Stimulated activated CD8-positive, alpha-beta memory T cell treated with anti-CD3 and anti-CD28 coated beads, Interleukin-7, amount 100 ng/mL, for 1 hour (primary cell): ENCODE measurements at places on chromosomes 4 and X.

DNA sequence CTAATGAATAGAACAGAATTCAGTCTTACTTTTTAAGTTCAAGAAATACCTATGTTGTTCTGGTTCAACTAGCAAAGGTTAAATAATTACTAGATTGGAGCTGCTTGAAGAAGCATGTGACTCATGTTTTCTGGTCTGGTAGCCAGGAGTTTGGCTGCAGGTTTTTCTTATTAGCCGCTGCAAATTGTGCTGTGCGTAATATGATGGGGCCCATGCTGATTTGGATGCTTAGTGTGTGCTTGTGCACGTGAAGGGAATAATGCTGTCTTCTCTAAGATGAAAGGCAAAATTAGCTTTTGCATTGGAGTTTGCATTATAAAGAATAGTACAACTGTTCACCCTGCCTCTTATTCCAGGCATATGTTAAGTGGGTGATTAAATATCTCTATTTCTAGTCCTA is 219.6 kb downstream of the SNCA start:
- no peak for DNase-seq

DNA sequence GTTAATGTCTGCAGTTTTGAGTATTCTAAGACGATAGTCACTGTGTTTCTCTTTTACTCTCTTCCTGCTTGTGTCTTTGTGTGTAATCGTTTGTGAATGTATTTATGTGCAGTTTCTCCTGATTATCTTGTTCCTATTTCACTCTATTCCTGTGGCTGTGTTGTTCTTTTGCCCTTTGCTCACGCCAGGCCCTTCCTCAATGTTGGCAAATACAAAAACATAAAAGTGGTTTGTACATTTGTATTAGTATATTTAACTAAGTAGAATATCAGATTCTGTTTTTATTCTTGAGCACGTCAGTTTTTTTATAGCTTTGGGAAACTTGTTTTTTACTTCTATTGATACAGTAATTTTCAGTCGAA is 107.6 kb upstream of the BMPR1B start:
- no peak for DNase-seq

DNA sequence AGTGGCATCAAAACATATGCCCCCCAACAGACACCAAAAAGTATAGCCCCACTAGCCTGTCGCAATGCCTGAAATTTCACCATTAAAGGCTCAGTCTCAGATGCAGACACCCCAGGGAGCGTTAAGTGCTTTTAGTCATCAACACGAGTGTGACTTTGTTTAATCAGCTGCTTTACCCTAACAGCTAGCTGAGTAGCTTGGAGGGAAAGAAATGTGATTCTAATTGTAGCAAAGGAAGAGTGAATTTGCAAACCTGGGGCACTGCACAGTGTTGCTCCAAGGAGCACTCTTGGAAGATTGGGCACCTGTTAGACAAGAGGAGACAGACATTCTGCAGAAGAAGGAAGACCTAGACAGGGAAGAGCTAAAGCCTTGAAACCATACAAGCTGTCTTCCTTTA is 145.1 kb downstream of the BEND2 start:
- no peak for DNase-seq

GRCh38 chrX:116281106-116281505 is 110.6 kb downstream of the AGTR2 start:
- no peak for DNase-seq

GRCh38 chrX:46308110-46308509 is 237.1 kb downstream of the ZNF674 start:
- no peak for DNase-seq

GRCh38 chr4:15469402-15470127 is at the start of gene CC2D2A:
Gene CC2D2A (plus strand): TSS chr4:15469882. CDS start chr4:15475933, 6,051 bp downstream.
- DNase-seq: no peak

GRCh38 chr4:13240066-13240465 is 244.1 kb downstream of the RAB28 start:
- DNase-seq: no peak

DNA sequence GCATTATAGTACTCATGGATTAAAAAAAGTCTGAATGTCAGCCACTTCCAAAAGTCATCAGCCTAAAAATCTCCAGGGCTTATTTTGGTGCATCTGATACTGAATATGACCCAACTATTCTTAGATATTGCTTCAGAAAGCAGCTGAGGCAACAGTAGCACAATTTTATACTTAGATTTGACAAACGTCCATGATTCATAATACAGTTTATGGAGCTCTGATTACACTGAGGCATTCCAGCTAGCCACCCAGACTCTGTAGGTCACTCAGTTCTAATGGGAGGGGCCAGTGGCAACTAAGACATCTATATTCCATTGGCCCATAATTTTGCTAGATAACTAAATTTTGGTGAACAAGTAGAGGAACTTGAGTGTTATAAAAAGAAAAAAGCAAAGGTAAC is 10.3 kb downstream of the SPATA4 start:
- DNase-seq: no peak

DNA sequence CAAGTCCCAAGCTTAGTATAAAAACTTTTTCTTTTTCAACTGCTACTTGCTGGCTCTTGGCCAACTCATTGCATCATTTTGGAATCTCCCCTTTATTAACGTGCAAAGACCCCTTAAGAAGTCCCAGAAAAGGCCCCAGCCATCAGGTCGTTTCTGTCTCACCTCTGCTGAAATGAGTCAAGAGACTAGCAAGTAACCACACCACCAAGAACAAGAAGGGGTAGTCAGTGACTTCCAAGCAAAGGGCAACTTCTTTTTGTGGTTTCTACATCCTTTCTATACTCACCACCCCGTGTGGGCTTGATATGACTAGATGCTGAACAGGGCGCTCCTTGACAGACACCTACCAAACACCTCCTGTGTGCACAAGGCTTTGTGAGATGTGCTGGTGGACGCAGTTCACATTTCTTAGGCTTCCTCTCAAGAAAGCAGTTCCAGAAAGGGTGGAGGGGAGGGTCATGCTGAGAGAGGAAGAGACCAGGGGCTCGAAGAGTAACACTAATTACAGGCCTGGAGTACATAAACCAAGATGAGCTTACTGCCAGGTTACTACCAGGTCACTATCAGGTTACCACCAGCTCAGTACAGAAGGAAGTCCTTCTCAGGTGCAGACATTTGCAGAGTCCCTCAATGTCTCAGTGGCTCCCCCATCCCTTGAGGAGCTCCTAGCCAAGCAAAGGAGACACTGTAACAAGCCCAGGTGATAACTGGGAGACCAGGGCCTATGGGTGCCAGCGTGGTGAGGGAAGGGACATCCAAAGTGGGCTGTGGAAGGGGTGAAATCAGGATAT is 19.3 kb downstream of the JAKMIP1 start:
- no peak for DNase-seq

DNA sequence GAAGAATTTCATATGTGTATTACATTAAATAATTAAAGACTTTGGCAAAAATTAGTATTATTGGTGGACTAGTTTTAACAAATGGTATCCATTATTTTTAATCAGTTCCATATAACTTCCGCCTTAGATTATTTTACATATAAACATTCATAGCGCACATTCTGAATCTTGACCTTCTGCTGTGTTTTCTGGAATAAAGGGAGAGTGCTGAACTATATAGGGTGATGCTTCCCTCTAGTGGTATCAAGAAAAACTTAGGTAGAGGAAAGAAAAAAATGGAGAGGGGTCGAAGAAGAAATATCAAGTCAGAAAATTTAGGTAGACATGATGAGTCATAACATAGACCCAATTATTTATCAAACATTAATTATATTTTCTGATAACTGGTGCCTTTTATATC is 155.6 kb upstream of the PACRGL start:
- DNase-seq: no peak

- DNase-seq: no peak
Measured at GRCh38 chr4:176217510-176217909, 22.1 kb upstream of the SPATA4 start.

- DNase-seq: no peak
Measured at GRCh38 chrX:40151211-40152172, 53.7 kb upstream of the BCOR start.

DNA sequence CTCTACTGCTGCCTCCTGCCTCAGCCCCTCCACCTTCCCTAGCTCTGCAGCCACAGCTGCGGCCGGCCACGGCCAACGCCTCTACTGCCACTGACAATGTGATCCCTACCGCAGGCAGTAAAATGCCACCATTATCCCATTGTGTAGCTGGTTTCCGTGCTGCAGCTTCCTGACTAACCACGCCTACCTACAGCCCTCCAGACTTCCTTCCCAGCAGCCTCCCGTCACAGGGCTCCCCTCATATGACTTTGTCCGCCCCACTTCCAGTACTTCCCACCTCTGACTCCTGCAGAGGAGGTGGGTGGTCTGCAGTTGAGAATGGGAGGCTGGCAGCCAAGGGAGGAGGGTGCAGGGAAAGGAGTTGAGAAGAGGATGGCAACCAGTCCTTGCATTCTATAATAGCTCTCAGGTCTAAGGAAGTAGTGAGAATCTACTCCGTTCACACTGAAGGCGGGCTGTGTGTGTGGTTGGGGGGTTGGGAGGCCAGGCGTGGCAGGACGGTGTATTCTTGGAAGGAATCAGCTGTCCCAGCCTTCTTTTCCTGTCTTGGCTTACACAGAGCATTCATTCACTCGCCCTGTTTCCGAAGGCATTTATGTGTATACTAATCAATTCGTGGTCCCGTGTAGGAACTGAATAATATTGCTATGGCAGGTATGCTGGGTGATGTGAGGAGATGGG is 33.1 kb upstream of the USP51 start:
- DNase-seq: no peak

DNA sequence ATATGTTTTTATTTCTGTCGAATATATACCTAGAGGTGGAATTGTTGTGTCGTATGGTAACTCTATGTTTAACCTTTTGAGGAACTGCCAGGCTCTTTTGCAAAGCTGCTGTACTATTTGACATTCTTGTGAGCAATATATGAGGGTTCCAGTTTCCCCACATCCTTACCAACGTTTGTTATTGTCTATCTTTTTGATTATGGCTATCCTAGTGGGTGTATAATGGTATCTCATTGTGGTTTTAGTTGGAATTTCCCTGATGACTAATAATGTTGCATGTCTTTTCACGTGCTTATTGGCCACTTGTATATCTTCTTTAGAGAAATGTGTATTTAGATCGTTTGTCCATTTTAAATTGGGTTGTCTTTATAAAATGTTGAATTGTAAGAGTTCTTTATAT is 24.5 kb downstream of the REPS2 start:
- DNase-seq: no peak
